Ureter (tissue), 1 donor: ENCODE measurements at places on chromosomes 1 and 21. TPM values are rescaled to one million over a fixed set of nuclear protein-coding genes. Genes with fewer than 3 reads are reported as not detected.

GRCh38 chr1:96966536-96967138 is 245.1 kb downstream of the PTBP2 start:
- peak; percentile 78 for DNase-seq

DNA sequence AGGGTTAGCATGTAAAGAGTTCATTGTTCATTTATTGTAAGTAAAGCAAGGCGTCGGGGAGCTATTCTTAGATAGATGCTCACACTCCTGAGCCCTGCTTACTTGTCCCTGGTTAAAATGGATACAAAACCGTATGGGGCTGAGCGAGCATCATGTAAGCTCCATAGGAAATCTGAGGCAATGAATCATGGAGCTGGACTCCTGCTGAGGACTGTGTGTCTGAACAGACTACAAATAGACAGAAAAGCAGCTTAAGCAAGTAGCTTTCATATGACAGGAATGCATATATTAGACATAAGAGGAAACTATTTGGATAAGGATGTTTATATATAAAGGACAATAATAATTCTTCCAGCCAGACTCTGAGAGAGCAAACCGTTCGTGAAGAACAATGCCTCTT is 604.9 kb upstream of the PTBP2 start:
- DNase-seq, result no peak

- DNase-seq, result no peak
These were observed 18.9 kb downstream of the DBT start for GRCh38 chr1:100230765-100231164.

DNA sequence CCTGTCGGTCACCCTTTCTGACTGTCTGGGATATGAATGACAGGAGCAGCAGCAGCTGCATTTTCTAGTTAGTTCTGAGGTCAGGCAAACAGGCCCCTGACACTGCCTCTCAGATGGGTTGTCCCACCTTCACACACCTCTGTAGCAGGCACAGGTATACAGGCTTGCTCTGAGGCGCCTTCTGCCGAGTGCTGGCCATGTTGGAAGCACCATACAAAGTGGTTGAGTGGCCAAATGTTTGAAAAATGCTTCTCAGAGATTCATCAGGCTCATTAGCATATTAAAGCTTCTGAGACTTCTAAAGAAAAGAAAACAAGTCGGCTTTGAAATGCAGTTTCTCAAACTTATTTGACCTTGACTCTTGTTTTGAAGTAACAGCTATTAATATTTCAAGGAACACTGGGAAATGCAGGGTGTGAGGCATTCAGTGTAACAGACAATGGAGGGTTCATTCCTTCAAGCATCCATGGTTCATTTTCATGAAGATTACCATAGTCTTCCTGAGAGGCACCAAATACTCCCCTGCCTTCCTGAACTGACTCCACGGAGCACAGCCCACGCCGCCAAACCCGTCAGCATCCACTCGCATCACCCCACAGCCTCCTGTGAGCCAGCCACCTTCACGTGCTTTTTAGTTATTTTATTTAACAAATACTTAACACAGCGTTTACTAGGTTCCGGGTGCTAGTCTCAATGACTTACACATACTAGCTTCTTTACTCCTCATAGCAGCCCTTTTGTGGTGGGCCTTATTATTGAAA is 81.8 kb downstream of the KCNN3 start:
- DNase-seq, result no peak

DNA sequence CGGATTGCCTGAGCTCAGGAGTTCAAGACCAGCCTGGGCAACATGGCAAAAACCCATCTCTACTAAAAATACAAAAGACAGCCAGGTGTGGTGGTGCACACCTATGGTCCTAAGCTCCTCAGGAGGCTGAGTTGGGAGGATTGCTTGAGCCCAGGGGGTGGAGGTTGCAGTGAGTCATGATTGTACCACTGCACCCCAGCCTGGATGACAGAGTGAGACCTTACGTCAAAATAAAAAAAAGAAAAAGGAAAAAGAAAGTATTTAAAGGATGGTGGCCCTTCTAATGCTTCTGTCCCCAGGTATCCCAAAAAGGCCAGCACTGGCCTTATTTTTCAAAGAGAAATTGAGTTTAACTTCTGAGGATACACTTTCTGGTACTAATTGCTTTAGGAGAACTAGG is 1.7 kb downstream of the IKBKE start:
- DNase-seq, result no peak

- no peak for DNase-seq
These were observed 674 bp downstream of the PPFIA4 start for GRCh38 chr1:203026666-203027663.

- DNase-seq, result no peak
These were observed 6.0 kb upstream of the ARHGEF2 start for GRCh38 chr1:155984341-155984740.

GRCh38 chr1:217188280-217189237 is 442.3 kb downstream of the GPATCH2 start:
- no peak for DNase-seq

- DNase-seq, result peak; percentile 82
These were observed 39.6 kb upstream of the LBR start for GRCh38 chr1:225467193-225468020.

DNA sequence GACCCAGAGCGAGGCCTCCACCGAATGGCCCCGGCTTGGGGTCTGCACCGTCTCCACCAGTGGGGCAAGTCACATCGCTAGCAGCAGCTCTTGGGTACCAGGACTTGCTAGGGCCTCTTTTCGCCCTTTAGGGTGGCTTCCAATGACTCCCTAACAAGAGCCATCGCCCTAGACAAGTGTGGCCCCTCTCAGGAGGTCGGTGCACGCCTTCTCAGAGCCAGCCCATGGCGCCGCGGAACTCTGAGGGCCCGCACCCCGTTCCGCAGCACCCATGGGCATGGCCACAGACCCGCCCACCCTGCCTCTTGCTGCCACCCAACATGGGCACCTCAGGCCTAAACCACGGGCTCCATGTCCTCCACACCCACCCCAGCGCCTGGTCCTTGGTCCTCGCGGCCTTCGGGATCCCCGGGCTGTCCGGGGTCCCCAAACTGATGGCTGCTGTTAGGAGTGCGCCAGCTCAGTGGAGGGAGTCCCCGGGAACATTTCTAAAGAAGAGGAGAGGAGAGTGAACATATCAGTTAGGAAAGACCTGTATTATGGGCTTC is 3.2 kb upstream of the CACNA1S start:
- no peak for DNase-seq

- no peak for DNase-seq
These were observed 1.0 kb upstream of the ENO1 start for GRCh38 chr1:8879464-8879921.

GRCh38 chr1:20593756-20594155 is 4.9 kb downstream of the CDA start:
- no peak for DNase-seq

DNA sequence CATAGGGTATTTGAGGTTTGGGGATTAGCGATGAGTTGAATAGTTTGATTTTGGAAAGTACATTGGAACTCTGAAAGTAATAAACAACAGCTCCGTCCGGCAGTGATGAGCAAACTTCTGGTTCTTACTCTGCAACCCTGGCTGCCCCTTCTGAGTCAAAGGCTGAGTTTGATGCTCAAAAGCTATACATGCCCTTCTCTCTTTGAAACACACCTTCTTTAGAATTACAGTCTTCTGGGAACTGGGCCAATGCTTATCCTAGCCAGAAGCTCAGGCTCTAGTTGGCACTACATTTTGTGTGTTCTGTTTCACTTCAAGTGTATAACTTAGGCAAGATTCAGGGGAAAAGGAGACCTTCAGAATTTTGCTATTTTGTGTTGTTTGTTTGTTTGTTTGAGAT is 9.3 kb downstream of the AHCYL1 start:
- no peak for DNase-seq

GRCh38 chr1:16076865-16077238 is 3.4 kb upstream of the FAM131C start:
- DNase-seq, result peak; percentile 77

DNA sequence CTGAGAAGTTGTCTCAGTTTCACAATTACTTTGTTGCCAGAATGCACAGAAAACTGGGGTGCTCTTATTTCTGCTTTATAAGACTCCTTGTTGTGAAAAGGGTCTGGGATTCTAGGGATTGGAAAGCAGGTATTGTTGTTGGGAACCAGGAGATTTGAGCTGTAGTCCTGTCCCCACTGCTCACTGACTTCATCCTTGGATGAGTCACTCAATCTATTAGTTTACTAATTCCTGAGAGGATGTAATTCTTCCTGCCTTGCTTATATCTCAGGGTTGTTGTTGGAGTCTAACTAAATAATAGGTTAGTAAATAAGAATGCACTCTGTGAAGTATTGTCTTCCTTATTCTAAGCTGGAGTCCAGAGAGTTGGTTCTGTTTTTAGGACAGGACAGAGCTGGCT is 172.5 kb upstream of the GALNT2 start:
- no peak for DNase-seq

GRCh38 chr1:51488372-51489050 is 30.6 kb downstream of the EPS15 start:
- DNase-seq, result no peak

GRCh38 chr1:218272366-218272765 is 12.7 kb upstream of the RRP15 start:
- no peak for DNase-seq

DNA sequence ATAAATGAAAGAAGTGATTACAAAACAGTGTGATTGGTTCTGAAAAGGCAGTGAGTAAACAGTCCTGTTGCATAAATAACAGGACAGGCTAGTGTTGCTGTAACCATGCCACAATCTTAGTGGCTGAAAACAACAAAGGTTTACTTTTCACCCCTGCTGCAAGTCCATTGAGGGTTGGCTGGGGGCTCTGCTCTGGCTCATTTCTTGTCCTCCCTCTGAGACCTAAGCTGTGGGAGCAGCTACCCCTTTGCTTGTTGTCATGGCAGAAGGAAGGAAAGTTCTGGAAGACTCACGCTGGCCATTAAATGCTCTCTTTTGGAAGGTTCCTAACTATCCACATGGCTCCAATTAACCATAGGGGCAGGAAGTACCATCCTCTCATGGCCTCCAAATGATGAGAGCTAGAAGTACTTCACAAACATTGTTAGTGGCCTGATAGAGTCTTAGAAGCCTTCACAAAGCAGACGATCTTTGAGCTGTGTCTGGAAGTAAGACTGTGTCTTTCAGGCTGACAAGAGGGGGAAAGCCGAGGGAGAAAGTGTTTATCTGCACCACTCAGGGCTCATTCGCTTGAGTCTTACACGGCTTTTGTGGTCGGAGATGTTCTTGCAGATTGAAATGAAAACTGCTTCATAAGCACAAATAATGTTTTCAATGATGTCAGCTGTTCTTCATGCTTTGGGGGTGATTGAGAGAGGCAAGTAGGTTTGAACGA is 11.9 kb downstream of the RCSD1 start:
- DNase-seq, result no peak

Gene CD48
- 6.0 TPM for total RNA-seq

Gene TMEM50A
- 71.4 TPM for total RNA-seq

Gene MYBPH
- total RNA-seq, result not detected

Gene TNFAIP8L2
- 0.34 TPM for total RNA-seq
